ENCODE measurements at places on chromosomes 12 and 14. TPM values are rescaled to one million over a fixed set of nuclear protein-coding genes. Genes with fewer than 3 reads are reported as not detected.

- DNase-seq: no peak
Observed at GRCh38 chr12:103712216-103712615, 125.1 kb downstream of the STAB2 start.

GRCh38 chr14:67276131-67276530 lies 34.9 kb downstream of the PALS1 start:
- no peak for DNase-seq

DNA sequence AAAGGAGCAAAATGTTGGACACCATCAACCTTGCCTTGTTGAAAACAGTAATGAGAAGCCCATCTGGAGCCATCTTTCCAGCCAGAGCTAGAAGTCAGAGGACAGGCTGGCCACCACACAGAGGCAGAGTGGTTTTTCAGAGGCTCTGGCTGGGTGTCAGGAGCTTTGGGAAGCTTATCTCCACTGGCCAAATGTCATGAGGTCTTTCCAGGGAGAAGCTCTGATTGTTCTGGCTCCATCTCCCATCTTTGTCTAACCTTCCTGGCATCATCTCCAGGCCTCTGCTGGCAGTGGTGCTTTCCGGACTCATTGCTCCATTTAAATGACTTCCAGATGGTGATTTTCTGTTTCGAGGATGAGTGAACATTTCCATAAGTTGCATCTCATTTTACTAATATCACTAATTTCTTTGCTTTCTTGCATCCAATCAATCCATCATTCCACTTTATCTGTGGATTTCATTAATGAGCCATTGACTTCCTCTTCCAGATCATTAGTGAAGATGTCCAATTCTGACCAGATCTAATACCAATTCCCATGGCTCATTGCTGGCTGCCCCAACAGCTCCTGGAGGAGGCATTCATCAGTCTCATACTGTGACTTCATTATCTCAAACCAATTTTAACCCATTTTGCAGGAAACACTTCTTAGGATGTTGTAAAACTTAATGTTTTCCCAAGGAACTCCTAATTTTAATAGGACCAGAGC lies 35.3 kb upstream of the TMTC1 start:
- DNase-seq: no peak

DNA sequence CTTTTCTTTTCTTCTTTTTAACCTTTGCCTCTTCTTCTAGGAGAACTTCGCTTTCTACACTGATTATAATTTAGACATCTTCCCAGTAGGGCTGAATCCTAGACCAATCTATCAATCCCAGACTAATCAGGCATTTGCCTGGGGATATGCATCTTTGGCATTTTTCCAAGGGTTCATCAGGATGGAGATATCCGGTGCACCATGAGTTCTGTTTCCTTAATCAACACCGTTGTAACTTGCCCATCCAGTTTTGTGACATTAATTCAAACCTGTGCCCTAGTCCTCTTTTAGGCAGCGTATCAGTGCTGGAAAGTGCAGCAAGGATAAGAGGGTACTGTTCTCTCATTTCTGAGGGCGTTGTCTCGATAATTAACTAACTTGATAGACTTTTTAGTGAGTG lies 617 bp upstream of the MGP start:
- DNase-seq: no peak

GRCh38 chr12:25757037-25757665 lies 201.3 kb upstream of the RASSF8 start:
- DNase-seq: no peak

The SERPINA12 gene
- total RNA-seq: not detected

The NKX2-1 gene
- total RNA-seq: not detected

GRCh38 chr14:103521951-103522563 lies 573 bp downstream of the CKB start:
- DNase-seq: no peak

DNA sequence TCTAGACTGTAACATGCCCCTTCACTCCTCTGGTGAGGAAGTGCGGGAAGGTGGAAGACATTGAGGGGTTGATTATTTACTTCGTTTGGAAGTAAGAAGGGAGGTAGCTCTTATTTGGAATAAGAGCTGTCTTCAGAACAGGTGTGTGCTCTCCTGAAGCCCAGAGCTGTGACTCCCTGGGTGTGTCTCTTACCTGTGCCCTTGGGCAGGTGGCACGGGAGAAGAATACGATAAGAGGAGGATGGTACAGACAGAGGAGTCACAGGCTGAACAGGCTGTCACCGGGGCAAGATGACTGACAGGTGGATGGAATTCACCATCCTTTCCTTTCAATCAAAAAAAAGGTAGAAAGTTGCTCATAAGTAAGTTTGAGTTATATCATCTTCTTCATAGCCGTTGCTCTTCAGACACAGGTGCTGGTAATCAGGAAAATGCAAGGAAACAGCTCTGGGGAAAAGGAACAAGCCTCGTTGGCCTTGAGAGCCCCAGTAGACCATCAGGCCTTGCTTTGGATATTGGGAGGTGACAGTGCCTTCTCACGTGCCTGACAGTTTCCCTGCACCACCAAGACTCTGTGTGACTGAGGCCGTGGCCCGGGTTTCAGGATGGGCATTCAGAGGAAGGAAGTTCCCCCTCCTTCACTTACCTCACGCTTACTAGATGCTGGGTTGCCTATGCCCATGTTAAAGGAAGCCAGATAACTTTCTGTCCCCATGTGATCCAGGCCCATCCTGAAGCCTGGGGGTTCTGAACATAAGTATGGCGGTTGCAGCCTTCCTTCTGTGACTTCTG lies 120.4 kb downstream of the ETV6 start:
- DNase-seq: no peak

The PTGDR gene
- total RNA-seq: 0.27 TPM

GRCh38 chr12:43883311-43883710 lies 47.4 kb downstream of the TMEM117 start:
- DNase-seq: no peak

DNA sequence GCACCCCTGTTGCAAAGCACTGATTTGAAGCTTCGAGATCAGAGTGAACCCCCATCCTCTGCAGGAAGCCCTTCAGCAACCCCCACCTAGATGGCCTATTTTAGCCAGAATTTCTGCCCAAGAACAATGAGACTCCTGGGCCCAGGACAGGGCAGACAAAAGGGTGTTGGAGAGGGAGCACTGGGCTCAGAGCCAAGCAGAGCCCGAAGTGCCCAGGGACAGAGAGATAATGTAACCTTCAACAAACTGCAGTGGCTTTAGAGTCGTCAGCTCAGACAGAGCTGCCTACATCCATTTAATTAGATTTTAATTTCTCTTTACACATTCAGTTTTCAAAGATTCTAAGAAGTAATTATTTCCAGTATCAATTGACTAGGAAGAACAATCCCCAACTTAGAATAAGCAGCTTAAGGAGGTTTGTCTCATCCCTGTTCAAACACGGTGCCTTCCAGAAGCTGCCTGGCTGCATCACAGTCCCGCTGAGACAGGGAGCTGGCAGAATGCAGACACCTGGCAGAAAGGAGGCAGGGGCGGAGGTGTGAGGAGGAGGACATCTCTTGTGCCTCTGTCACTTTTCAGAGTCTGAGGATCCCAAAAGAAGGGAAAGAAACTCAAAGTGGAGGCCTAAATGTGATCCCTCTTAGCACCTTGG lies 504.9 kb upstream of the CCDC196 start:
- no peak for DNase-seq

- no peak for DNase-seq
Observed at GRCh38 chr14:74792249-74793039, 29.3 kb downstream of the YLPM1 start.

DNA sequence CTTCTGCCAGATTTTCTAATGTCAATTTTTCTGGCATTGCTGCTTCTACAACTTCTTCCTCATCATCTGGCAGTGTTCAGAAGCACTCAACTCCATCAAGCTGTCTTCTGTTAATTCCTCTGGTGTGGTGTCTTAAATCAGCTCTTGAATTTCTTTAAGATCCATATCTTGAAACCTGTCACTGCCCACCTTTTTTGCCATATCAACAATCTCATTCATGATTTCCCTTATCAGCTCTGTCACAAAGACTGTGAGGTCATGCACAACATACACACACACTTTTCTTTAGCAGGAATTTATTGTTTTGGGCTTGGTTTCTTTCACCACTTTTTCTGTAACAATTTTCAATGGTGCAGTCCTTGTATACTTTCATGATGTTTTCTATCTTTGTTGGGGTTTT lies 7.2 kb downstream of the THAP2 start:
- DNase-seq: no peak

DNA sequence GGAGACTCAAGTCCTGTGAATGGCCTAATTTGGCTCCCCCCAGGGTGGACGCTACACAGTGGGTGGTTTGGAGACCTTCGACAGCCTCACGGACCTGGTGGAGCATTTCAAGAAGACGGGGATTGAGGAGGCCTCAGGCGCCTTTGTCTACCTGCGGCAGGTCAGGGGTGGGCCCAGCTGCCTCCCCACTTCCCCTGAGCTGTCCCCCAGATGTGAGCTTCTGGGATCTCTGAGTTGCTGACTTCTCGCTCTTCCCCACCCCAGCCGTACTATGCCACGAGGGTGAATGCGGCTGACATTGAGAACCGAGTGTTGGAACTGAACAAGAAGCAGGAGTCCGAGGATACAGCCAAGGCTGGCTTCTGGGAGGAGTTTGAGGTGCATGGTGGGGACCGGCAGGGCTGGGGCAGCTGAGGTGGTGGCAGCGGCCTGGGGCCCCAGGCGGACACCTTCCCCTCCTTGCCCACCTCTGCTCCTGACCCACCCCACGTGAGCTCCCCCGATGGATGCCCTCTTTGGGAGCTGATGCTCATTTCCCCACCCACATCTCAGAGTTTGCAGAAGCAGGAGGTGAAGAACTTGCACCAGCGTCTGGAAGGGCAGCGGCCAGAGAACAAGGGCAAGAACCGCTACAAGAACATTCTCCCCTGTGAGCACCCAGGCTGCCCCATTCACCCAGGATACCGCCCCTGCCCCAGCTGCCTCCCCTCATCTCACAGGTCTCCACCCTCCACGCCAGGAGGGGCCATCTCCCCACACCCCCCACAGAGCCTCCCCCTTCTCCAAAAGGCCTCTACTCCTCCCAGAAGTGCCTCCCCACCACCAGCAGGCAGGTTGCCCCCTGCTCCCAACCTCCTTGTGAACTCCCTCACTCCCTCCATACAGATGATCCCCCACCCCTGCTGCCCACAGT lies 4.2 kb downstream of the PTPN6 start:
- no peak for DNase-seq

The PLEK2 gene
- not detected for total RNA-seq

DNA sequence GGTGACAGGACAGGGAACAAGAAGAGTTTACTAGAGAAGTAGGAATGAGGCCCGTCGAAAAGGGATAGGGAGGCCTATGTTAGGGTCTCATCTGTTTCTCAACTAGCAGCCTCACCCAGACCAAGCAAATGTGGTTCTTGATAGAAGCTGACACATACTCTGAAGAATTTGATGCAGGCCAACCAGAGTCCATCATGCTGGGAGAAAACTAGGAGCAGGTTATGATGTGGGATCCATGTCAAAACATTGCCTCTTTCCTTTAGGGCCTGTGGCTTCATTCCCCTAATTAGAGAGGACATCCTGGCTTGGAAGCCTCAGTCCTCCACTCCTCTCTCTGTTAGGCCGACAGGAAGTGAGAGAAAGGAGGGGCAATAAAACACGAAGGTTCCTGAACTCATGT lies 122.8 kb downstream of the NTF3 start:
- no peak for DNase-seq
